Stimulated activated naive CD4-positive, alpha-beta T cell treated with Interleukin-2 at 50 U/mL for 16 hours (primary cell): ENCODE measurements at places on chromosomes 7 and 10.

DNA sequence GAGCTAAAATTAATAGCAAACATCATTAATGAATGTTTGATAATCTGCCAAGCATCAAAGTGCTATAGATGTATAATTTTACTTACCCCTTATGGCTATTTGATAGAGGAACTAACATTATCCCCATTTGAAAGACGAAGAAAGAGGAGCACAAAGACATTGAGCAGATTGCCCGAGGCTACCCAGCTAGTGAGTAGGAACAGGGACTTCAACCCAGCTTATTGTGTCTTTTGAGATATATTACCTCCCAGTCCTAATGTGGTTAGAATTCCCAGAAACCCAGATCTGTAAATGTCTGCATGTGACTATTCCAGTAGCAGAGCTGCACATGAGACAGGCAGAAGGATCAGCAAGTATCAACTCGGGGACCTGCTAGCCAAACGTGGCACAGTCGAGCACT, 160.1 kb upstream of the AOAH start:
- no peak for DNase-seq

DNA sequence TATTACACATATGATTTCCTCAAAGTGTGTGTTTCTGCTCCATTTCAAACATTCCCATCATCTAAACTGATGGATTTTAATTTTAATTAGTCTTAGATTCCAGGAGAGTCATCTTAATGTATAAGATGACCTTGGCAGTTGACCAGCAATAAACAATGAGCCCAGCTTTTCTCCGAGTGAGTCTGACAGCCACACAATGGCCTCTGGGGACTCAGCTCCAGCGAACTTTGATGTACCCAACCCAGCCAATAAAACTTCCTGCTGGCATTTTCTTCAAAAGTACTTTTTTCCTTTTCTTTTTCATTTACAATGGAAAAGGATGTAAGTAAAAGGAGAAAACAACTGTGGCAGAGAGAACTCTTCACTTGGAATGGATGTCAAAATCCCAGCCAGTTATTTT, 139.1 kb upstream of the CTBP2 start:
- DNase-seq, result no peak

- DNase-seq, result no peak
Observed at GRCh38 chr7:99094401-99094800, 49.5 kb downstream of the SMURF1 start.

GRCh38 chr7:3455806-3456595, 154.9 kb downstream of the SDK1 start:
- no peak for DNase-seq

- DNase-seq, result no peak
Observed at GRCh38 chr7:14236834-14237233, 247.4 kb upstream of the ETV1 start.

DNA sequence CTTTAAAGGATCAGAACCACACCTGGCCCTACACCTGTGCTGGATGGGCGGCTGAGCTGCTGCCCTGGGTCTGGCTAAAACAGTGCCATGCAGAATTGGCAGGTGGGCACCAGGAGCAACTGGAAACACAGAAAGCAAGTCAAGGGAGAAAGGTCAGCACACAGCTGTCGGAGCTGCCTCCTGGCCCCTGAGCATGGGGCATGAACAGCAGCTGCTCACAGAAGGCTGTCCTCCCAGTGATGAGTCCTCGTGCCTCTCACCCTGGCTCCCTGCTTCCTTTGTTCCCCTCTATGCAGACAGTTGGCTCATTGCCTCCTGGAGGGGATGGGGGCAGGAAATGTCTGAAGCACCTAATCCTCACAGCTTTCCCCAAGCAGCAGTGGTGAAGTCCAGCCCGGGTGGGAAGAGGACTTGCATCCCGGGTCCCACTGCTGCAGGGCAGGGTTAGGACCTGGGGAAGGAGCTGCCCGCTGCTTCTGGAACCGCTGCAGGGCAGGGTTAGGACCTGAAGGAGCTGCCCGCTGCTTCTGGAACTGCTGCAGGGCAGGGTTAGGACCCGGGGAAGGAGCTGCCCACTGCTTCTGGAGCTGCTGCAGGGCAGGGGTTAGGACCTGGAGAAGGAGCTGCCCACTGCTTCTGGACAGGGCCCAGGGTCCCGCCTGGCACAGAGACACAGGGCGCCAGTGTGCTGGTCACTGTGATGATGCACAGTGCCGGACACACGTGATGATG, 37.3 kb downstream of the VIPR2 start:
- no peak for DNase-seq

DNA sequence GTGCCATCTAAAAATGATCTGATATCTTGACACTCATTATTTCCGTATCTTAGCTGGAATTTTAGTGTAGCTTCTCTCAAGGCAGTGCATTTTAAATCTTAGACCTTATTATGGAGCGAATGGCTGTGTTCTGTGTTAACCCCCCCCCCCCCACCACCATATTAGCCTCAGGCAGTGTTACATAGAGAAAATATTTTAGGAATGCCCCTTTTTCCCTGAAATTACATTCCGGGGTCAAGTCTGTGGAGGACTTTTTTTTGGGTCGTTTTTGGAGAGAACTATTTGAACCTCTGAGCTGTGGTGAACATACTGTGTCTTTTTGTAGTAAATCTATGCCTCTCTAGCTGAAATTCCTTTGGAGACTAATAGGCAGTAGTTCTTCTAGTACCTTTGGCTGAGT, 3.1 kb downstream of the CCDC126 start:
- no peak for DNase-seq

- no peak for DNase-seq
Observed at GRCh38 chr10:122168101-122168500, 103.0 kb upstream of the BTBD16 start.

GRCh38 chr7:4237296-4238235, 444.5 kb upstream of the FOXK1 start:
- no peak for DNase-seq

GRCh38 chr7:71408271-71408670, 276.3 kb downstream of the GALNT17 start:
- no peak for DNase-seq

DNA sequence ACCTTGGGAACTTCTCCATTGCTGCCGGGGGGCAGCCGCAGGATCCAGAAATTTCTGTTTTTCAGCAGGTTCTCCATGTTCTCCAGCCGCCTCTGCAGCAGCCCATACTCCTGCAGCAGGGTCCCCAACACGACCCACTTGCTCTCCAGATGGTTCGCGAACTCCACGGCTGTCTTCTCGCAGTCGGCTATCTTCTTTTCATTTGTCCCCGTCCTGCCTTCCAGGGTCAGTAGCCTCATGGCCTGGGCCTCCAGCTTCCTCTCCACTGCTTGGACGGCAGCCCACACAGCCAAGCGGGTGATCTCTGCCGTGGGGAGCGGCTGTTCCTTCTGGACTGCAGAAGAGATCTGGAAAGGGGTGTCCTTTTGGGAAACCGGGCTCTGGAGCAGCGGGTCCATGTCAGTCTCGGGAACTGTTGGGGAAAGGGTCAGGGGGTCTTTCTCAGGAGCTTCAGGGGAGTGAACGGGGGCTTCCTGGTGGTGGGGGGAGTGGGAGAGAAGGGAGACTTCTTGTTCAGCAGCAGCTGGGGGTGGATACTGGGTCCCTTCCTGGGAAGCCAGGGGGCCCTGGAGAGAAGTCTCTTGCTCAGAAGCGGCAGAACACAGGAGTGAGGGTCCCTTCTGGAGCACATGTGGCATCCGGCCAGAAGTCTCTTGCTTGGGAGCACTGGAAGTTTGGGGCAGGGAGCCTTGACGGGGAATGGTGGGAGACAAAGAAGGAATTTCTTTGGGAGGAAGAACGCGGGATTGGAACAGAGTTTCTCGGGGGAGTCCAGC, 5.5 kb downstream of the ZNF777 start:
- DNase-seq, result no peak

DNA sequence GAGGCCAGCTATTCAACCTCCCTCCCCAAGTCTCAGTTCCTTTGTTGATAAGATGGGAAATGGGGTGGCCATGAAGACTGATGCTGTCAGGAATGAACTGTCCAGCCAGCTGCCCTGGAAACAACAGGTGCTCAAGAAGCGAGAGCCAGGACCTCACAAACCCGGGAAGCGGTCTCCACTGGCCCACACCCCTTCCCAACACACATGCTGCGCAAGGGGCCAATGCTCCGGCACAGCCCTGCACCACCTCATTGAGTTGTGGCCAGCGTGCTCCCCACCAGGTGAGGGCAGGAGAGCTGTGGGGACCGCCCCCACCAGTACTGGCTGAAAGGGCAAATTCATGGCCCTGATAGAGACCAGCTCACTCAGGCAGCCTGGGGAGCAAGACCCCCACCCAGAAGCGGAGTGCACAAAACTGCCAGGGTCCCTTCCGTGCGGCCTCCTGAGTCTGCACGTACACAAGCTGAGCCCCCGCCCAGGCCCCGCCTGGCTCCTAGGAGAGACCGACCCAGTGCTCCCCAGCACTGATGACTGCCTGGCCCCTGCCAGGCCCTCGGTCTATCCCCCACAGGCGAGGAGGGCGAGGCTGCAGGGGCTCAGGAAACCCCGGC, 216.6 kb downstream of the MAD1L1 start:
- no peak for DNase-seq

GRCh38 chr7:37943905-37944736, 23.7 kb downstream of the EPDR1 start:
- no peak for DNase-seq

GRCh38 chr7:120169996-120170783, 102.8 kb upstream of the KCND2 start:
- no peak for DNase-seq

DNA sequence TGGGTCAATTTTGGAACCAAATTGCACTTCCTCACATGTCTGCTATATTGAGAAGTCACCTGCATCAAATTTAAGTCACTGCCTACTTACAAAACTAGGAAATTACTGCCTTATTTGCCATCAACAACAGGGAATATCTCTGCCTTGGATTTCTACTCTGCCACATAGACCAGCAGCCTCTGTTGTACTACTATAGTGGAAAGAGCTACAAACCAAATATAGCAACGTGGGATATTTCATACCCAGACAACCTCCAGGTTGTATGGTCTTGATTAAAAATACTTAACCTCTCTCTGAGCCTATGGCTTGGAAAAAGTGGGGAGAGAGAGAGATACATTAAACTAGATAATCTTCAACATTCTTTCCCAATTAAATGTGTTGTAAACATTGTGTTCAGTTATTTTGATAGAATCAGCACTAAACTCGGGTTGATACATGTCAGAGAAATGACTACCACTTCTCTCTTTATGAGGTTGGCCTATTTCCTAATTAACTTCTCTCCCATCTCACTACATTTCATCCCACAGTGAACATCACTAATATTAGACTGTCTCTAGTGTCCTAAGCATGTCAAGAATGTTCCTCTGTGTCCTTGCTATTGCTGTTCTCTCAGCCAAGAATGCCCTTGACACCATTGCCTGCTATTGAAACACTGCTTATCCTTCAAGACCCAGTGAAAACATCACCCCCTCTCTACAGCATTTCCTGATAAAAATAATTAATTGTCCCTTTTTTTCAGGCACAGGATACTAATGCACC, 421.2 kb downstream of the IPMK start:
- no peak for DNase-seq

GRCh38 chr7:148261996-148262688, 328.4 kb upstream of the C7orf33 start:
- no peak for DNase-seq

- DNase-seq, result no peak
Observed at GRCh38 chr10:73019100-73019499, 64.5 kb upstream of the PLA2G12B start.

DNA sequence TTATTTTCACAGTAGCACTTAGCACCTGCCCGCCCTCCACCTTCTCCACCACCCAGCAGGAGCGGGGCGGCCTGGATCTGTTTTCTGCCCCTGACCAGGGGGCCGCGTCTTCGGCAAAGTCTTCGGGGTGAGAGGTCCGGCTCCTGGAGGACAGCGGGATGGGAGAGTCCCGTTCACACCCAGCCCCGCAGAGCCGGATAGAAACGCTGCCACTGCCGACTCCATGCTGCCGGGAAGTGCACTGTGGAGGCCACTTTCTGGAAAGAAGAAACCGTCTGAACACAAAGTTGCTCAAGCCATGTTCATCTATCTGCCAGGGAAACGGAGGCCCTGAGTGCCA, 14.5 kb upstream of the ZNF273 start:
- no peak for DNase-seq

DNA sequence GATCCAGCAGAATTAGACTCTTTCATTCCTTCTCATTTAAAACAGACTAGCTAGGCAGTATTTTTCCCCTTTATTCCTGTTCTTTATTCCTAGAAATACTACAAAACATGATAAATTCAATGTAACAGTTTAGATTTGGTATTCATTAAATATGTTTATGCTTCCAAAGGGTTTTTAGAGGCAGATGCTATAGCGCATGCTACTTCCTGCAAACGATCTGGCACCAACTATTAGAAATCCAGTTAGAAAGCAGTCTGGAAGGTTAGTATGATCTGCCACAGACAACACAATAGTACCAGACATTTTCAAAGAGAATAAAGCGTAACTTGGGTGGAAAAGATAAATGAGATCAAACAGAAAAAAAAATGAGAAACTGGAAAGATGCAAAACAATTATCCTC, 63.5 kb upstream of the PTN start:
- DNase-seq, result no peak

DNA sequence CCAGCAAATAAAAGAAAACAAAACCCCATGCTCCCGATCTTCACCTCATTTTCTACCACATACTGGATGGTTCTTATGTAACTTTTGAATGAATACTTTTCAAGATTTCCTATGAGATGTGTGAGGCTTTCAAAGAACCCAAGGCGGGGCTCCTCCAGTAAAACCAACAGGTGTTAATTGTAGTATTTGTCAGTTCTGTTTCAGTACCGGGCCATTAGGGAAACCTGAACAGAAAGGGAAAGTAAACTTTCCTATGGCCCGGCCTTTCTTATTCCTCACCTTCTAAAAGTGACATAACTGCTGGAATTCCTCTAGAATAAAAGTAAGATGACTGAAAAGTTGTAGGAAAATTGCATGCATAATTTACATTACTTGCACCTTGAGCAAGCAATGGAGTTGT, 672.9 kb downstream of the MAGI2 start:
- no peak for DNase-seq
